ENCODE measurements at places on chromosomes 12 and 14.

DNA sequence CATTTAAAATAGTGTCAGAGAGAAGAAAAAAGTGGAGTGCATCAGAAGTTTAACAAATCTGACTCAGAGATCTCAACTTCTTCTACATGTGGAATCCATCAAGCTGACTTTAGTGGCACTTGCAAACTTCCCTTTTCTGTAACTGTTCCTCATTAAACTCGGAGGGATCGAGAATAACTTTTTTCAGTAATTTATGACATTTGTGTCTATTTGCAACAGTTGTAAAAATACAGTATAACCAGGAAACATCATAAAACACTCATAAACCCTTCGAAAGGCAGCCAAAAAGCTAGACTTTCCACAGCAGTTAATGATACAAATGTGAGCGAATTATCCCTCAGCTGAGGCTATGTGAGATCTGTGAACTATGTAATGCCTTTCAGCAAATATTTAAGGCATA is 1936.8 kb upstream of the SEL1L start:
- DNase-seq: no peak

DNA sequence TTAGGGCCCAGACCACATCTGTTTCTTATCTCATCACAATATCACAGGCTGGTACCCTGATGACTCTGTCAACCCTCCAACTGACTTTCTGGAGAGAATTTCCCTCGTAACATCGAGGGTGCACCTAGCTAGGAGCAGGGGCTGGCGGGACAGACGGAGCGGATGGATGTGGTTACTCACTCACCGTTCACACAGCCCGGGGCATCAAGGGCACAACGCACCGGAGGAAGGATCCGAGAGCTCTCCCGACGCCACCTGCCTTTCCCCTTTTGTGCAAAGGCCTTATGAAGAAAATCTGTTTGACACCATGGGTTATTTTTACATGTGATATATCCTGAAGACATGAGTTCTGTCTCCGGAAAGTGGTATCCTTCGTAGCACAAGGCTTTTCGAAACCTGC is 31.4 kb downstream of the SLC15A4 start:
- no peak for DNase-seq

- peak; percentile 75 for DNase-seq
These were observed at the start of gene MDP1 for GRCh38 chr14:24215495-24216344. TSS of gene MDP1 (minus strand) at chr14:24216066. CDS start at chr14:24215955, 111 bp downstream.

- no peak for DNase-seq
These were observed 179.2 kb downstream of the KICS2 start for GRCh38 chr12:64042911-64043310.

DNA sequence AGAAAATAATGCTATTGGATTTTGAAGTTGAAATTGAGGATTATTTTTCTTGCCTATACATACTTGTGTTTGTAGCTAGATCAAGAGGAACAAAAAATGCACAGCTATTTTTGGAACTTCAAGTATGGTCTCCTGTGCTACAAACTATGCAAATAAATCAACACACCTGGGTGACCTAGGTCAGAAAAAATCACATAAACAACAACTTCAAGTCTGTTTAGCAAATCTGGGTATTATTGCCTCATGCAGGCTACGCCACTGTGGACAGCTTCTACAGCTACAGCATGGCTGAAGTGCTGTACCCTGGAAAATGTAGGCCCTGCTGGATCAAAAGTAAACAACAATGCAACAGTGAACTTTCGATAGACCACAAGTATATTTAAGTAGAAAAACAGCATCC is 87.5 kb downstream of the SLC6A15 start:
- DNase-seq: no peak

GRCh38 chr12:75820848-75821578 is 210.6 kb downstream of the PHLDA1 start:
- no peak for DNase-seq

DNA sequence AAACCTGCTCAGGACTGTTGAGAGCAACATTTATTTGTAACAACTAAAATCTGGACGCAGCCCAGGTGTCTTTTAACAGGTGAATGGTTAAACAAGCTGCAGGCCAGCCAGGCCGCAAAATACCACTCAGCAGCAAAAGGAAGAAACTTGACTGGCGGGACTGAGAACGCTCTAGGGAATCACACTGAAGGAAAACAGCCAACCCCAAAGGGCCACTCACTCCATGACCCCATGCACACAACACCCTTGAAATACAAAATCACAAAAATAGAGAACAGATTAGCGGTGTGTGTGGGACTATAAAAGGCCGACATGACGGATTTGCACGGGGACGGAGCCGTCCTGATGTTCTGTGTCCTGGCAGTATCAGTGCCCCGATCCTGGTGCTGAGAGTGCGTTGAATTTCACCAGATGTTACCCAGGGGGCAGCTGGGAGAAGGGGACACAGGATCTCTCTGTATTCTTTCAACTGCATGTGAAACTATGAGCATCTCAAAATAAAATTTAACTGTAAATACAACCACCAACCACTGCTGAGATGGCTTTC is 23.0 kb downstream of the VPS37B start:
- no peak for DNase-seq

DNA sequence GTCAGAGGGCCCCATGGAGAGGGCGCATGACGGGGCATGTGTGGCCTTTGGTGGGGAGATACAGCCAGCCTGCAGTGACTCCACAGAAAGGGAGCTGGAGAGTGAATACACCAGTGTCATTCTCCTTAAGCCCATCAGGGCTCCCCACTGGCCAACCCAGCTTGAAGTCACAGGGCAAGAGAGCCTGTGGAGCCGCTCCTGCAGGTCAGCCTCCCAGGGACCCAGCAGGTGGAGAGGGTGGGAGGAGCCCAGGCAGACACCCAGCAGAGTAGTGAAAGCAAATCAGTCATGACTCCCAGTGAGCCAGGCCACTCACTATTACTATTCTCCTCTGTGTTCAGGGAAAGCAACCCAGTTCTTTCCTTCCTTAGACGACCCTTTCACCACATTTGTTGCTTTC is 110.0 kb upstream of the CPM start:
- no peak for DNase-seq

- DNase-seq: no peak
These were observed 20.4 kb upstream of the VRK1 start for GRCh38 chr14:96776791-96777190.

DNA sequence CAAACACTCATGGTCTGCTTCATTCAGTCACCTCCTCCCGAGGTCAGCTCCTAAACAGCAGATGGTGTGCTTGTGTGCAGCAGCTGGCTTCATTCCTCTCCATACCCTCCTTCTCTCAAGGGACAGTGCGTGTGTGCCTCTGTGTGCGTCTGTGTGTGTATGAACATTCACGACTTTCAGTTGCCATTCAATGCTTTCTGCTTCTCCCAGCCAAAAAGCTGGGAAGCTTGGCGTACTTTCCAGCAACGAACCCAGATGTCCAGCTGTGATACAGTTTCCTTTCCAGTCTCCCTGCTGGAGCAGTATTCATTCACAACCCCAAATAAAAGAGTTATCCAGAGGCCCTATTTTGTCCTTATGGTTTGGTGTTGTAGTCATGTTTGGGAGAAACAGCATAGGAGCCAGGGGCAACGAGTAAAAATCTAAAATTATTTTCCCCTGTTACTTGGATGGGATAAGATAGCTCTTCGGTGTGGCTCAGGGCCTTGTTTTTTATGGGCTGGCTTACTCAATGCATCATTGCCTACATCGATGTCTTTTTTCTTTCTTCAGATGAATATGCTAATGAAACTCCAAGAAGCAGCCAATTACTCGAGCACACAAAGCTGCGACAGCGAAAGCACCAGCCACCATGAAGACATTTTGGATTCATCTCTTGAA is 379.3 kb downstream of the NAV3 start:
- DNase-seq: no peak

GRCh38 chr12:128840862-128841468 is 12.3 kb upstream of the GLT1D1 start:
- DNase-seq: no peak

- no peak for DNase-seq
These were observed 172.9 kb downstream of the CEP128 start for GRCh38 chr14:80768646-80769045.

DNA sequence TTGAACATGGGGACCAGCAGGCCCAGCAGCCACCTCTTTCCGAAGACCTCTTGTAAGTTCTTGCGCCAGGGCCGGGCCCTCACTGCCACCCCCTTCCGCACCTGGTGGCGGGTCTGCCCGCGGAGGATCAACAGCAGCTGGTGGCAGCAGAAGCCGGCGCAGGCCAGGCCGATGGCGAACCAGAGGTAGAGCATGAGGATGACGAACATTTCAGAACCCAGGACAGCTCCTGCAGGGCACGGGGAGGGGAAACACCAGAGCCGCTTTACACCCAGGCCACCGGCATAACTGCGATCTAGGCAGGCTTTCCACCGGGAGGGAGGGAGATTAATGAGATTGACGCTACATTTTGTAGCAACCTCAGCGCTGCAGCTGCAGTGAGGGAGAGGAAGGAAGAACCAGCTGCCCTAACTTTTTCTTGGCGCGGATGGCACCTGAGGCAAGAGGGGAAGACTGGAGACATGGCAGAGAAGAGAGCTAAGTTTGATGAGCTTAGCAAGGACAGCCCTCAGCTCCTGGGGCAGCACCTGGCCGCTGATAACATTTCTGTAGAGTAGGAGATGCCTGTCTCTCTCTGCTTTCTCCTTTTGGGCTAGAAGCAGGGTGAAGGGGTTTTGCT is 7.8 kb downstream of the ZDHHC22 start:
- DNase-seq: peak; percentile 18

GRCh38 chr12:108701779-108702441 is 29.4 kb downstream of the CORO1C start:
- no peak for DNase-seq

- DNase-seq: no peak
These were observed 35.1 kb downstream of the OR10P1 start for GRCh38 chr12:55671746-55672145.

GRCh38 chr12:114703060-114703493 is 19.1 kb upstream of the TBX3 start:
- no peak for DNase-seq

DNA sequence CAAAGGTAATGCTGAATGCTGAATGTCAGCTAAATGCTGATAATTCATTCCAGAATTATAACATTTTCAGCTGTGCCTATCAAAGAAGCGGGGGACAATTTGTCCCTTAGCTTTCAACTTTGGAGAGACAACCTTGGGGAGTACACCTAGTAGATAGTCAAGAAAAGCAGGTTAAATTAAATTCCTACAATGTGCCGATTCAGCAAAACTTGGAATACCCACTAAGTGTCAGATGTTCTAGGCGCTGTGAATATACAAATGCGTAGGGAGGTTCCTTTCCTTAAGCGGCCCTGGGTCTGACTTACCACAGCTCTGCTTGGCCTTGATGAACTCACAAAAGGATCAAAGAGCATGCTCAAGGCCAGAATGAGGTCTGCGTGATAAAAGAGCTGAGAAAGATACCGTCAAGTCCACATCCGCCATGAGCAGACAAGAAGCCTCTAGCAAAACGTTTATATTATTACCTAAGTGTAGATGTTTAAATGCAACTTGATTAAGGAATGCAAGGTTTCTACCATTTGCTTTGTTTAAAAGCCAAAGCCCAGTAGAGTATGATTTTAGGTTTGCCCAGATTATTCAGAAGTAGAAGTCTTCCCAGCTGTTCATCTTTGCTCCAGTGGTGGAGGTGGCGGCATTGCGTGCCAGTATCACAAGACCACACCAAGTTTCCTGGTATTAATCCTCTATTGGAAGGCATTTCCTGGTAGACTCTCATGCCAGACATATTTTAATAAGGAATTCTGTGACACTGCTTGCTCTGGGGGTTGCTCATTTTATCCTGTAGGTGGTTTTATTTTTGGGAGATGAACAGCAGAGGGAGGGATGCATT is 368.6 kb downstream of the DPF3 start:
- no peak for DNase-seq

- no peak for DNase-seq
These were observed 123.2 kb downstream of the FGD4 start for GRCh38 chr12:32522331-32523221.

DNA sequence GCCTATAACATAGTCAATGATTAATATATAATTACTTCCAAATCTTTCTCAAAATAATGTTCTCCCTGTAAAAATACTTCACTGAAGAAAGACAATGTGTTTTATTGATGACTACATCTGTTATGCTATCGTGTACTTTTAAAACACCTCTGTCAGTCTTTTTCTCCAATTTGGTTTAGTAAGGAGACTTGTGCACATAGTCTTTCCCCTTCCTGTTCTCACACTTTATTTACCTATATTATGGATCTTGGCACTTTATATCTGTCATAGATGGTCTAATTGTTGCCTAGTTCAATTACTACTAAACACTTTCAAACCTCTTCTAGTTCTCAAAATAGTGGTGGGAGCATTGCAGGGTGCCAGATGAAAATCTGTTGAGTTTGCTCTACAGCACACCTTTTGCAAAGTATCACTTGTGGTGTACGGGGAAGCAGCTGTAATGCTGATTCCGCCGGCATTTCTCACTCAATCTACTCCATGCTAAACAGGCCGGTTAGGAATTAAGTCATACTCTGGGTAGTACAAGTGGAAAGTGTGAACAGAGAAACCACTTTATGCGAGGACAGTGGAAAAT is 1.1 kb upstream of the INSM2 start:
- no peak for DNase-seq

GRCh38 chr14:85948153-85948552 is 418.2 kb downstream of the FLRT2 start:
- DNase-seq: no peak

All from stimulated activated CD4-positive, alpha-beta T cell treated with anti-CD3 and anti-CD28 coated beads, Interleukin-15, amount 100 ng/mL, for 1 hour (primary cell).